Suprapubic skin (tissue), 4 donors: ENCODE measurements at places on chromosomes 13 and 19.

GRCh38 chr13:42532561-42533335 is 41.2 kb upstream of the TNFSF11 start:
- no peak overlapping the region for H3K4me3 ChIP-seq
- no peak overlapping the region for H3K27ac ChIP-seq
- no peaks in the 10 kb centered on the region for H3K4me1 ChIP-seq
- no peaks in the 10 kb centered on the region for H3K36me3 ChIP-seq

DNA sequence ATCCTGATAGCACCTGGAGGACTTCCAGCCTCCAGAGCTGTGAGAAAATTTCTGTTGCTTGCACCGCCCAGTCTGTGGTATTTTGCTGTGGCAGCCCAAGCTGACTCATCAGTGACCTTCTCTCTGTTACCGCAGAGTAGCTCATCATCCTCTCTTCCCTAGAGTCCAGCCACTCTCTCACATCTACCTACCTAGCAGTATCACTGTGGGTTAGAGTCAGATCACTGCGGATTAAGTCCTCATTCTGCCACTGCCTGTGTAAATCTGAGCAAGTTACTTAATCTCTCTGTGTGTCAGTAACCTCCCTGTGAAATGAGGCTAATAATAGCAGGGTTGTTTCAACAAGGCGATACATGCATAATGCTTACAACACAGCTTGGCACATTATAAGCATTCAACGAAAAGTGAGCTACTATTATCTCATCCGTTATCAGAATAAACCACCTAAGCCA is 40.3 kb upstream of the USPL1 start:
- no peak for DNase-seq
- H3K4me3 ChIP-seq: no peak overlapping the region
- no peaks in the 10 kb centered on the region for H3K27me3 ChIP-seq

DNA sequence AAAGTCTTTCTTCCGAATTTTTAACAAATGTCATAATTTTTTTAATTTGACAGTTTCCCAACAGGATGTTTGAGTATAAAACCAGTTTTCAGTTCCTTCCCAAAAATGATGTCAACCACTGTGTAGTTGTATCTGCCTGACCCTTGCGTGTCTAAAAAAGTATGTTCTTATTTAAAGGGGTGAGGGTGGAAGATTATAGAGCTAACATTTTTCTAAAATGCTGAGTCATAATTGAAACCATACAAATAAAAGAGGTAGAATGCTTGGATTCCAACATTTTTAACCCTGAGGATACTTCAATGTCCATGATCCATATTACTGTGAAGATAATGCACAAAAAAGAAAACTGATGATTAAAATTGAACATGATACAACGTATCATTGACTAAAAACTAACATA is 1388.8 kb downstream of the UQCRFS1 start:
- H3K27me3 ChIP-seq: no peaks in the 10 kb centered on the region
- H3K27ac ChIP-seq: no peak overlapping the region
- H3K36me3 ChIP-seq: no peaks in the 10 kb centered on the region
- H3K4me3 ChIP-seq: no peak overlapping the region

- no peak for DNase-seq
- H3K4me1 ChIP-seq: peaks cover 7% of the 10 kb centered on the region
- H3K27ac ChIP-seq: no peak overlapping the region
- H3K27me3 ChIP-seq: peaks cover 53% of the 10 kb centered on the region
Observed at GRCh38 chr19:5436106-5436947, 18.9 kb upstream of the ZNRF4 start.

GRCh38 chr19:11035441-11036377 is 53.6 kb upstream of the LDLR start:
- DNase-seq: peak; percentile 93
- H3K27ac ChIP-seq: peak overlapping the region; percentile 55
- peaks cover 89% of the 10 kb centered on the region for H3K36me3 ChIP-seq
- peaks cover 17% of the 10 kb centered on the region for H3K4me1 ChIP-seq

DNA sequence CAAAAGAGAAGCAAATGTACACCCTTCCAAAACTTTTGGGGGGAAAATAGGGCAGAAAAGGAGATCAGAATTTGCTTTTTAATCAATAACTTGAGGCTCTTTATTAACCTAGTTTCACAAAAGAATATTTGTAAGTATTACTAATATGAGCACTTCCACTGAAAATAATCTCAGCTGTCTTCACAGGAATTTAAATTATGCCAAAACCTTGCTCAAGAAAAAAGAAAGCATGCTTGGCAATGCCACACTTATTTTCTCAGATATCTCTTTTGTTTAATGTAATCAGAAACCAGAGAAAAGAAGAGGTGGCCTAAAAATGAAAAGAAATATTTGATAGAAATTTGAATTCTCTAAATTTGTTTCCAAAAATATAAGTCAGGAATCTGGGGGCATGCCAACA is 234.9 kb upstream of the GPC6 start:
- H3K4me1 ChIP-seq: no peaks in the 10 kb centered on the region
- no peak overlapping the region for H3K27ac ChIP-seq
- H3K4me3 ChIP-seq: no peak overlapping the region
- DNase-seq: no peak

GRCh38 chr13:76882431-76882830 is 3.8 kb downstream of the KCTD12 start:
- H3K4me3 ChIP-seq: peak overlapping the region; percentile 94
- peak; percentile 72 for DNase-seq
- H3K27ac ChIP-seq: peak overlapping the region; percentile 5
- H3K27me3 ChIP-seq: no peaks in the 10 kb centered on the region
- H3K36me3 ChIP-seq: no peaks in the 10 kb centered on the region

- no peaks in the 10 kb centered on the region for H3K27me3 ChIP-seq
- no peak for DNase-seq
- no peak overlapping the region for H3K4me3 ChIP-seq
- H3K36me3 ChIP-seq: no peaks in the 10 kb centered on the region
Observed at GRCh38 chr13:30159446-30159839, 147.9 kb downstream of the KATNAL1 start.

DNA sequence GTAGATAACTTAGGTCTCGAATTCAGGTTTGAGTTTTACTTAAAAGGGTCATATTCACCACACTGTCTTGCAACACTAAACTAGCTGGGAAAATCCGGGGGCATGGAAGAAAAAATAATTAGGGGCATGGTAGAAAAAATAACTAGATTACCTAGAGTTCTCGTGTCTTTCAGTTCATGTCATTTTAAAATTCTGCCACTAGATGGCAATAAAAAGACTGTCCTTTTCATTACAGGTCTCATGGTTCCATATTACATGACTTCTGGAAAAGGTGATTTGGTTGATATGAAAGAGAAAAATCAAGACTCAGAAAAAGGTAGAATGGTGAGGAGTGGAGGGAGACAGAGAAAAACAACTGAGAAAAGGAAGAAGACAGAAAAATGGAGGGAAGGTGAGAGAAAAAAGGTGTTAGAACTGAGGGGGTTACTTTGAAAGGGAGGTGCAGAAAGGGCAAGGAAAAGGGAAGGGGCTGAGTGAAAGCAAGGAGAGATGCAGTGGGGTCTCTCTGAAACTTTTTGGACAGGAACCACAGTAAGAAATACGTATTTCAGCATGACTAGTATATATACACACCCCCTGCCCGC is 299.0 kb downstream of the KLF12 start:
- no peaks in the 10 kb centered on the region for H3K4me1 ChIP-seq
- no peaks in the 10 kb centered on the region for H3K36me3 ChIP-seq
- H3K27me3 ChIP-seq: no peaks in the 10 kb centered on the region
- DNase-seq: no peak

- H3K27me3 ChIP-seq: peaks cover 79% of the 10 kb centered on the region
- DNase-seq: no peak
- peaks cover 11% of the 10 kb centered on the region for H3K36me3 ChIP-seq
Observed at GRCh38 chr19:10289836-10290356, at the start of gene ICAM5. Gene ICAM5, plus strand, starts transcription at chr19:10289952. Its CDS starts 92 bp downstream, at chr19:10290044.

- DNase-seq: peak; percentile 82
- H3K36me3 ChIP-seq: no peaks in the 10 kb centered on the region
- peaks cover 39% of the 10 kb centered on the region for H3K4me1 ChIP-seq
Observed at GRCh38 chr19:51367255-51367564, 1.0 kb upstream of the ETFB start.

GRCh38 chr19:50398675-50399367 is 14.7 kb downstream of the POLD1 start:
- H3K27ac ChIP-seq: no peak overlapping the region
- no peak for DNase-seq
- no peak overlapping the region for H3K4me3 ChIP-seq
- H3K27me3 ChIP-seq: no peaks in the 10 kb centered on the region
- H3K36me3 ChIP-seq: peaks cover 27% of the 10 kb centered on the region

- no peaks in the 10 kb centered on the region for H3K27me3 ChIP-seq
- peaks cover 31% of the 10 kb centered on the region for H3K4me1 ChIP-seq
- no peak overlapping the region for H3K4me3 ChIP-seq
- peaks cover 63% of the 10 kb centered on the region for H3K36me3 ChIP-seq
- DNase-seq: no peak
Observed at GRCh38 chr19:54142166-54142780, 4.7 kb downstream of the CNOT3 start.

DNA sequence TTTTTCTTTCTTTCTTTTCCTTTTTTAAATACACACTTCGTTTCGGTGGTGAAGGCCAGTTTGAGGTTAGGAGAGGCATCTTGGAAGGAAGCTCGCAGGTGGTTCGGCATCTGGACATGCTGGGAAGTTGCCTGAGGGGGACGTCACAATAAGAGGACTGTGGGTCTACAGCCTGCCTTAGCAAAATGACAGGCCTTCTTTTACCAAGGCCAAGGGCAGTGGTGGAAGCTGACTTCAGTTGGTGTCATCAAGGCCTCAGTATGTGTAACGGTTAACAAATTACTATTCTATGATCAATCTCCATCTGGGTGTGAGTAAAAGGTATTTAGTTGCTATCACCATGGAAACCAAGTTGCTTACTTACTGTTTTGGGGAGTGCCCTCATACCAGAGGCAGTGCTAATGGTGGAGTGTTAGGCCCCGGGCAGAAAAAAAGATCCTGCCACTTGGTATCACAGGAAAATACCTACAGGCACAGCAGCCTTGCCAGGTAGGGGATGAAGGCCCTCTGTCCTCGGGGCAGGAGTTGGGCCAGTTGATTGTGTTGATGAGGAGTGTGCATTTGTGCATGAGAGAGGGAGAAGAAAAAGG is 10.3 kb downstream of the ACTN4 start:
- H3K4me1 ChIP-seq: peaks cover 98% of the 10 kb centered on the region
- H3K36me3 ChIP-seq: no peaks in the 10 kb centered on the region
- H3K4me3 ChIP-seq: no peak overlapping the region
- no peak for DNase-seq

- H3K4me3 ChIP-seq: no peak overlapping the region
- no peaks in the 10 kb centered on the region for H3K36me3 ChIP-seq
- no peaks in the 10 kb centered on the region for H3K27me3 ChIP-seq
- peaks cover 60% of the 10 kb centered on the region for H3K4me1 ChIP-seq
- H3K27ac ChIP-seq: no peak overlapping the region
Observed at GRCh38 chr19:18427080-18427742, 8.0 kb downstream of the SSBP4 start.

GRCh38 chr19:13098277-13099072 is 4.2 kb downstream of the LYL1 start:
- H3K4me3 ChIP-seq: peak overlapping the region; percentile 53
- DNase-seq: no peak
- peaks cover 90% of the 10 kb centered on the region for H3K4me1 ChIP-seq
- H3K27me3 ChIP-seq: no peaks in the 10 kb centered on the region
- peaks cover 7% of the 10 kb centered on the region for H3K36me3 ChIP-seq
- peak overlapping the region; percentile 89 for H3K27ac ChIP-seq

GRCh38 chr13:98823442-98823841 is 71.0 kb upstream of the SLC15A1 start:
- peak overlapping the region; percentile 41 for H3K27ac ChIP-seq
- no peak for DNase-seq
- H3K4me3 ChIP-seq: no peak overlapping the region
- H3K36me3 ChIP-seq: peaks cover 47% of the 10 kb centered on the region
- H3K27me3 ChIP-seq: no peaks in the 10 kb centered on the region

DNA sequence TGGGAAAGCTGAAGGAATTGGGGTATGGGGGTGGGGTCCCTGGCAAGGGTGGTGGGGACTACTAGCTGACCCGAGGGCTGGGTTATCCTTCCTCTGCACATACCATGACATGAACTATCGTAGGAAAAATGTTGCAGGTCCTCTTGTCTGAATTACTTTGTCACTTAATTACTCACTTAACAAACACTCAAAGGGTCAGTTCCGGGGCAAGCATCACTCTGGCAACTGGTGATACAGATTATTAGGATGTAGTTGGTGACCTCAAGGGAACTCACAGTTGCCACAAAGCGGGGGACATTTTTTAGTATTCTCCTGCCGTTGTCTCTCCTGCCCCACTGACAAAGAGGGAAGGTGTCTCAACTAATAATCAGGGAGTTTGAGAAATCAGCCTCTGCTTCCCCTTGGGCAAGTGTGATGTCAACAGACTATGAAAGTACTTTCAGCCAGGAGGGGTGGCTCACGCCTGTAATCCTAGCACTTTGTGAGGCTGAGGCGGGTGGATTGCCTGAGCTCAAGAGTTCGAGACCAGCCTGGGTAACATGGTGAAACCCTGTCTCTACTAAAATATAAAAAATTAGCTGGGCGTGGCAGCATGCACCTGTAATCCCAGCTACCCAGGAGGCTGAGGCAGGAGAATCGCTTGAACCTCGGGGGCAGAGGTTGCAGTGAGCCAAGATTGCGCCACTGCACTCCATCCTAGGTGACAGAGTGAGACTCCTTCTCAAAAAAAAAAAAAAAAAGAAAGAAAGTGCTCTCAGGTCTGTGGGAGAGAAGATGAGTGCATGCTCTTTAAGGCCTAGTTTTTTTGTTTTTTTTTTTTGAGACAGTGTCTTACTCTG is 10.3 kb downstream of the DNAJB1 start:
- H3K27ac ChIP-seq: no peak overlapping the region
- H3K36me3 ChIP-seq: no peaks in the 10 kb centered on the region
- H3K27me3 ChIP-seq: no peaks in the 10 kb centered on the region
- H3K4me3 ChIP-seq: no peak overlapping the region

- H3K36me3 ChIP-seq: peaks cover 6% of the 10 kb centered on the region
- H3K27ac ChIP-seq: no peak overlapping the region
- no peak for DNase-seq
- H3K4me1 ChIP-seq: peaks cover 40% of the 10 kb centered on the region
- no peak overlapping the region for H3K4me3 ChIP-seq
Observed at GRCh38 chr19:35261356-35262100, 7.2 kb upstream of the USF2 start.

DNA sequence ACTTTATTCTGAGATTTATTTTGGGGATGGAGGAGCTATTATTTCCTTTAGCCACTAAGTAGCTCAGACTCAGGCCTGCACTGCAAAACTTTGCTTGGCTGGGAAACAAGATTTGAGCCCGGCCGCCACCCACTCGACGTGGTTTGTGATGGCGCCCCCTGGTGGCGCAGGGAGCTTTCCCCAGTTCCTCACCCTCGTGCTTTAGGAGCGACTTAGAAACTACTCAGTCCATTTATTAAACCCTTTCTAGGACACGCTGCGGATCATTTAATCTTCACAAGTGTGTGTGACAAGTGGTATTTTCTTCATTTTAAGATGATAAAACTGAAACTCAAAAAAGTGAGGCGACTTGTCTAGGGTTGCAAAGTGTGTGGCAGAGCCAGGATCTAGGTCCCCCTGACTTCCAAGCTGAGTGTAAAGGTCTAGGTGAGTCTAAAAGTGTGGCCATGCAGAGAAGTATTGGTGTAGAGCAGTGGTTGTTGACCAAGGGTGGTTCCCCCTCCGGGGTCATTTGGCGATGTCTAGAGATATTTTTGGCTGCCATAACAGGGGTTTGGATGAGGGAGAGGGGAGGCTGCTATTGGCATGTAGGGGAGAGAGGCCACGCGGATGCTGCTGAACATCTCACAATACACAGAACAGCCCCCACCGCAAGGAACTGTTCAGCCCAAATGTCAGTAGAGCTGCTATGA is 2.2 kb downstream of the CXCL17 start:
- no peaks in the 10 kb centered on the region for H3K36me3 ChIP-seq
- no peak for DNase-seq
- H3K4me1 ChIP-seq: peaks cover 25% of the 10 kb centered on the region
- peak overlapping the region; percentile 5 for H3K27ac ChIP-seq
- no peak overlapping the region for H3K4me3 ChIP-seq

GRCh38 chr13:27678306-27679040 is 56.8 kb downstream of the POLR1D start:
- DNase-seq: no peak
- H3K4me1 ChIP-seq: no peaks in the 10 kb centered on the region
- no peak overlapping the region for H3K4me3 ChIP-seq
